ENCODE measurements at places on chromosomes 2 and 18.

- no peak for DNase-seq
These were observed 574.4 kb upstream of the KLHL29 start for GRCh38 chr2:22810602-22811001.

DNA sequence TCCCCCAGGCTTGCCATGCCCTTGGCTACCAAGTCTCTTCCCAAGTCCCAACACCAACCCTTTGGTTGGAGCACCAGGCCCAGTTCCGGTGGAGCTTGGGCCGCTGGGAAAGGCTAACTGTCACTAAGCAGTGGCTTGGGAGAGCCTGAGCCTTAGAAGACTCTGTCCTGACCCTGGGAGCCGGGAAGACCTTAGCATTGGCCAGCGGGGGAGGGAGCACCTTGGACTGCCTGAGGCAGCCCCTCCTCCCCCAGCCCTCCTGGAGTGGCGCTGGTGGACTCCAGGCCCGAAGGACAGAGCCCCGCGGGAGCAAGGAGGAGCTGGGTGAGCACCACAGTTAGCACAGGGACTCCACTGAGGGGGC is 62.5 kb upstream of the POMC start:
- no peak for DNase-seq

DNA sequence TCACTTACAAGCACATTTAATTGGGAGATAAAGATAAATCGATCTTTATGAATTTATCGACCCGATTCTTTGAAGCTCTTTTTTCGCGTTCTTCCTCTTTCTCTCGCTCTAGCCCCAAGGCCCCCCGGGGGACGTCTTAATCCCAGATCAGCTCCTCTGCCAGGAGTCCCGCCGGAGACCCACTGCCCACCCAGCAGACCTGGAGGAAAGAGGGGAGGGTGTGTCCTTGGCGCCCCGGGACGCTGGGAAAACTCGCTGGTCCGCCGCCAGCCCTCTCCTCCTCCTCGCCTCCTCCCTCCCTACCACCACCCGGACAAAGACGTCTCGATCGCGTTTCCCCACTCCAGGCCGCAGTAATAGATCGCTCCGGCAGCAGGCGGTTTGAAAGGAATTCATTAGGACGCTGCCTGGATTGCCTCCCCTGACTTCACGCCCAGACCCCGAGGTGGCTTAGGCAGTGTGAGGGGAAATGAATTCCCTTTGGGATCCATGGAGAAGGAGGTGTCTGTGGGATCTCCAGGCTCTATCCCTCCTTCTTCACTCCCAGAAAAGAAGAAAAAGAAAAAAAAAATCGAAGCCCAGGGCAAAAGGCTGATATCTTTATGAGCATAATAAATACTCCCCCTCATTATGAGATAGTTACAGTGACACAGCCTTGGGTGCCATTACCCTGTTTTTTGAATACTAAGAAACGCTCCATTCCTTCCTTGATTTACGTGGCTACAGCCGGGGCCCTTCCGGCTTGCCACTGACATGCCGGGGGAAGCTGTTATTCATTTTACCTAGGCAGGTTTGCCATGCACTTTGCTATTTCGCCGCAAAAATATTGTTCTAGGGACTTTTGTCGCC is 1.8 kb upstream of the GBX2 start:
- no peak for DNase-seq

- DNase-seq: peak; percentile 19
These were observed 35.0 kb upstream of the PTMA start for GRCh38 chr2:231673348-231673770.

DNA sequence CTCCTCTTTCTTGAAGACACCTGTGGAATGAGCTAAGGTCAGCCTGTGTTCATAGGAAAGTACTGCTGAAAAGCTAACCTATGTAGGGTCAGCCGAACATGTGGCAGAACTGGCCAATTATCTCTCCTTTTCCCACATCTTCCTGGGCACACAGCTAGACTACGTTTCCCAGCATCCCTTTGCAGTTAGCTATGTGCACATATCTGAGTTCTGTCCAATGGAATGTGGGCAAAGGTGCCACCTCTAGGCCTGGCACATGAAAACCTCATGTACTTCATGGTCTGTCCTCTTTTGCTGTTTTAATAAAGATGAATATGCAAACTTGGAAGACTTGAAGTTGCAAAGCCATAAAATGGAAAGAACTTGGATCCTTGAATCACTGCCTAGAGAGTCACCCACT is 352.6 kb downstream of the TNS1 start:
- DNase-seq: no peak

DNA sequence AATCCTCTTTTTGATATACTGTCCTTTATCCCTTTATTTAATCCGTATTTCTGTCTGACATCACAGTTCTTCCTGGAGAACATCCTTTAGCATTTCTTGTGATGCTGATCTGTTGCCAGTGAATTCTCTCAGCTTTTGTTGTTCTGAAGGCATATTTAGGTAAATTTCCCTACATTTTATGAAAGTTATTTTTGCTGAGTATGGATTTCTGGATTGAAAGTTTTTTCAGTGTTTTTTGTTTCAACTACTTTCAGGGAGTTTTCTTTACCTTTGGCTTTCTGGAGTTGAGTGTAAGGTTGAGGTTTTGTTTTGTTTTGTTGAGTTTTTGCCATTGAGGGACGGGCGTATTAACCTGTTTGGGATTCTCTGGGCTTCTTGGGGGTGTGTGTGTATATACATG is 22.5 kb downstream of the SNTG2 start:
- no peak for DNase-seq

- DNase-seq: peak; percentile 64
These were observed 1.5 kb downstream of the SLC39A10 start for GRCh38 chr2:195658541-195658890.

- DNase-seq: no peak
These were observed 76.4 kb downstream of the ADD2 start for GRCh38 chr2:70691497-70692140.

- no peak for DNase-seq
These were observed 77.0 kb upstream of the TACR1 start for GRCh38 chr2:75276093-75277029.

- no peak for DNase-seq
These were observed 2.7 kb upstream of the ERFE start for GRCh38 chr2:238155761-238156694.

DNA sequence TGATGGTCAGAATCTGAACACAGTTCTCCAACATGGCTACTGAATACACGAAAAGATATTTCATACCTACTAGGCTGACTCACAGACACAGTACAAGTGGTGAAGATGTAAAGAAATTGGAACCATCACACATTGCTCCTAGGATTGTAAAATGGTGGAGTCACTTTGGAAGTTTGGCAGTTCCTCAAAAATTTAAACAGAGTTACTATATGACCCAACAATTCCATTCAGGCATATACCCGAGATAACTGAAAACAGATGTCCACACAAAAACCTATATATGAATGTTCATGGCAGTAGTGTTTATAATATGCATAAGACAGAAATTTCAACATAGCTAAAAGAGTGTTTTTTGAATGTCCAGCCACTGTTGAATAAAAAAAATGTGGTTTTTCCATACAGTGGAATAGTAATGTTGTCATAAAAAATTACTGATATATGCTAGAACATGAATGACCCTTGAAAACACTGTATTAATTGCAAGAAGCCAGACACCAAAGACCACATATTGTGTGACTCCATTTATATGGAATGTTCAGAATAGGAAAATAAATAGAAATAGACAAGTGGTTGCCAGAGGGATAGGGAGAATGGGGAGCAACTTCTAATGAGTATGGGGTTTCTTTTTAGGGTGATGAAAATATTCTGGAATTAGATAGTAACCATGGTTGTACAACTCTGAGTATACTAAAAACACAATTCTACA is 10.1 kb downstream of the RMP24 start:
- DNase-seq: no peak

GRCh38 chr2:96407041-96407918 is 71.7 kb downstream of the NCAPH start:
- DNase-seq: peak; percentile 83

- no peak for DNase-seq
These were observed 46.7 kb downstream of the TMEM185B start for GRCh38 chr2:120176526-120176925.
